Right kidney (tissue), 9 donors: ENCODE measurements at places on chromosomes 11 and 22.

- no peak for DNase-seq
Observed at GRCh38 chr11:95293116-95293515, 62.1 kb upstream of the SESN3 start.

GRCh38 chr22:28075358-28075981 is 156.4 kb upstream of the PITPNB start:
- peak; percentile 30 for DNase-seq

DNA sequence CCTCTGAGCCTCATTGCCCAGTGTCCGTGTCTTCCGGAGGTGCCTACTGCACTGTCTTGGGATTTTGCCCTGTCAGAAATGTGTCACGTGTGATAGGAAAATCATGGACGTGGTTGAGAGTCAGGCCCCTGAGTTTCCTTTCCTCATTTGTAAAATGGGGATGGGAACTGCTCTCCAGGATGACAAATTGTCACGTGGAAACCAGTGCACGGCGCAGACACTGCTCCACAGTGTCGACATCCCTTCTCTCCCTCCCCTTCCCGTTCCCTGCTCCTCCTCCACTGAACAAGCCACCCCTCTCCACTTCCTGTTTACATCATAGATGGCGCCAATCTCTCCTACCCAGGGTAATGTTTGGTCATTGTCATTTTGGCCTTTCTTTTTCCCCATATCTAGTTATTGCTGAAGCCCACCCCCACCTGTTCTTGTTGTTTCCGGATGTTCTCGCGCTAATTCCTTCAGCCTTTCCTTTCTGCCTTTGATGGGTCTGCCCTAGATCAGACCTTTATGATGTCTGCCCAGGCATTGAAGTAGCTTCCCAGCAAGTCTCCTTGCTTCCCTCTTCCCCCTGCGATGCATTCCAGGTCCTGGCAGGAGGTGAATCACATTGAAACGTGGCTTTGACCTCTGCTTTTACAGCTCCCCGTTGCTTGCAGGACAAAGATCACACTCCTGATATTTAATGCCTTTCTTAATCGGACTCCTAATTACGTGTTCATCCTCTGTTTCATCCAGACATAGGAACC is 91.8 kb downstream of the TBC1D22A start:
- DNase-seq, result no peak

GRCh38 chr22:41482319-41482935 is 13.5 kb downstream of the ACO2 start:
- DNase-seq, result no peak

DNA sequence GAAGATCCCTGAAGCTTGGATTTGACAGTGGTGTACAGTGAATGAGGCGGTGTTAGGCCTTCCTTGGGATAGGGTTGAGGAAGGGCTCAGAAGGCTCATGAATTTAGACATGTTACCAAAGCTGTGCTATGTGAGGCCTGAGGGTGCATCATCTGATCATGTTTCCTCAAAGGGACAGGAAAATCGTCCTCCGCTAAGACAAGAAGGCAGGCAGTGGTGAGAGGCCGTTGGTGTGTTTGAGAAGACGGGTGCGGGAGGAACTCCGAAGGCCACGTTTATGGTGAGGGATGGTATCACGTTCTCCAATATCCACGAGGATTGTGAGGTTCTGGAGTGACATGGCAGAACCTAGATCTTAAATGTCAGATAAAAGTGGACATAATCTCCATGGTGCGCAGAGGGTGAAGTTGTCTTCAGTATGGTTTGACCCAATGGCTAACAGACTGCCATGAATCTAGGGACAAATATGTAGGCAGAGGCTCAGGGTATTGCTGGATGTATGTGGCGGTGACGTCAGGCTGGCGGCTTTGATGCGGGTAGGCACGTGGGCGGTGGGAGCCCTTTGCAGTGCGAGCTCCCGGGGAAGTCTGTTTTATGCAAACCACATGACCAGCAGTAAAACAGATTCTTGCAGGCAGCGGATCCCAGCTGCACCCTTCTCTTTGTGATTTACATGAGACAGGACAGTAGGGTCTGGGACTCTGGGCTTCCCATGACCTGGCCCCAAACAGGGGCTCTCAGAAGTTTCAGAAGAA is 242.3 kb upstream of the B3GAT1 start:
- DNase-seq, result no peak

DNA sequence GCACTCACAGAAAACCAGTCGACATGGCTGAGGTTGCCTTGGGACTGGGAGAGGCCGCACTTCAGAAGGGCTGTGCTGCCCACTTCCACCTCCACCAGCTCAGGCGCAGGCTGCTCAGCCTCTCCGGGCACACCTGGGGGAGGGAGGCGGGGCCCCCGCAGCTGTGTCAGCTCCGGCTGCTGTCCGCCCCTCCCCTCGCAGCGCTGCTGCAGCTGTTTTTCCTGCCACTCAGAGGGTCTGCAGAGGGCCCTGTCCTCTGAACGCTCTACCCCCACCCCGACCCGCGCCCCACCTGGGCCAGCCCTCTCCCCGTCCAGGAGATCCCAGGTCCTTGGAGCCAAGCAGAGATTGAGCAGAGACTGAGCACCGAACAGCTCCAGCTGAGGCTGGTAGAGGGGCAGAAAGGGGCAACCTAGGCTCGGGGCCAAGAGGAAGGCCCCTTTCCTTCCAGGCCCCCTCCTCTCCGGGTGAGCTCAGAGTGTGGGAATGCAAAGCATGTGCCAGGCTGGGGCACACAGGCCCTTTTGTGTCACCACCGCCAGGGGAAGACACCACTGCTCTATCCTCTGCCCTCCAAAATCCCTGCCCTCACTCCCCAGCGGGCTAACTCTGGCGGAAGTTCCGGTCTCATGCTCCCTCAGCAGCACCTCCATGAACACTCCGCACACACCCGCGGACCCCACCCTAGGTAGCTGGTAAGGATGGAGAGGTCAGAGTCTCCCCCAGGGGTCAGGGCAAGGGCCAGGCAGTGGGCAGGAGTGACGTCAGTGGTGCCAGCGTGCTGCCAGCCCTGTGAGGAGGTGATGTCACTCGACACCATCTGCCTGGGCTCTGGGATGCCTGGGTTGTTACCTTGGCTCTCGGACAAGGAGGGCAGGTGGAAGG is 1.6 kb downstream of the MCAM start:
- peak; percentile 61 for DNase-seq

DNA sequence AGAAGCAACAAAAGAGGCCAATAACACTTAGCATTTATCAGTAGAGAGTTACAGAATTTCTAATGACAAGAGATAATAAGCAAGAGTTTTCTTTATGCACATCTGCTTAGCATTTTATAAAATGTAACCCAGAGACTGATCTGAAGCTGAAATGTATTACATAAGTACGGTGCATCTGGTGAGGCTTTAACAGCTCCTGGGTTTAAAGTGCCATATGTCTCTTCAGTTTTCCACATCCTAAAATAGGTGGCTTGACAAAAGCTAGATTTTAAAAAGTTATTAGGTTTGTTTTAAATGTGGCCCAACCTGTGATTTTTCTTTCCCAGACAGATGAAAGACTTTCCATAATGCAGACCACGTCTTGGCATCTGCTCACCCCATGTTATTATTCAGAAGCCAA is 620.7 kb upstream of the ARHGAP42 start:
- DNase-seq, result no peak

- DNase-seq, result no peak
Observed at GRCh38 chr22:23163665-23164064, 16.6 kb upstream of the BCR start.

DNA sequence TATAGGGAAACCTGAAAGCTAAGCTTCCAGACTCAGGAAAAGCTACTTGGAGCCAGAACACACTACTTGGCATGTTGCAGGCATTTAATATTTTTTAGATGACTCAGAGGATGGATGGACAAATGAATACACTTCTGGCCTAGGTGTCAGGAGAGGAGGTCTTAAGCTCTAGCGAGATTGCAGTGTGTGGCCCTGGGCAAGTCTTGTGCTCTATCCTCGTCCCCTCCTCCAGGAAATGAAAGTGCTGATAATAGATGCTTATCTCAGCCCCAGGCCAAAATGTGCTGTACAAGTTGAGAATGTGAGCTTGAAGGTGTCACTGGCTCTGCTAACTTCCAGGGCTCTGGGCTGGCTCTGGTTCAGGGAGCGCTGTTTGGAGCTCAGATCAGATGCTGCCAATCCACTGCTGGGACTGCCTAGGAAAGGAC is 136.3 kb downstream of the PKNOX2 start:
- DNase-seq, result no peak

- DNase-seq, result no peak
Observed at GRCh38 chr11:130645164-130645842, 196.9 kb downstream of the ADAMTS15 start.

DNA sequence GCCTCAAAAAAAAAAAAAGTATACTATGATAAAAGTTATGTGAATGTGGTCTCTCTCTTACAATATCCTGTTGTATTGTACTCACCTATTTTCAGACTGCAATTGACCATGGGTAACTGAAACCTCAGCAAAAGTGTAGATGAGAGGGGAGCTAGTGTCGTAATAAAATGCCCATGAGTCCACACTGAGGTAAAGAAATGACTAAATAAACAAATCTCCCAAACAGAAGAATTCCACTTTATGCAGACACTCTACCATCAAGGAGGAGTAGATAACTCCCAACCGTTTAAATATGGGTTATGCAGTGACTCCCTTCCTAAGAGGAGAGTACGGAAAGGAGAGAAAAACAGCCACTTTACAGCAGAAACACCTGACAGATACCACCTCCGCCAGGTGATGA is 14.6 kb downstream of the GNB1L start:
- no peak for DNase-seq

- no peak for DNase-seq
Observed at GRCh38 chr11:124886978-124887666, 10.5 kb downstream of the ROBO4 start.

DNA sequence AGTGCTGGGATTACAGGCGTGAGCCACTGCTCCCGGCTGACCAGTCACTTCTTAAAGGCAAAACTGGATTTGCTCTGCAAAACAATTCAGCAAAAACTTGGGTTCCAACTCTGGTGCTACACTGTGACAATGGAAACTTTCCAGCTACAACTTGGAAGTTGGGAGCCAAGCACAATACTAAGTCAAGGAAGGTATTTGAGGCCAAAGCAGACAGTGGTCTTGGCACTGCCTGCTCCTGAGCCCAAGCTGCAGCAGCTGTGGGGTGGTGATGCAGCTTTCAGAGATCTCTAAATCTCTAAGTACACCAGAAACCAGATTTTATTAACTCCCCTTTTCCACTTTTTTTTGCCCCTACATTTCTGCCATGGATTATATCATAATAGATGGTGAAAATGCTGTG is 17.5 kb downstream of the ADM start:
- DNase-seq, result no peak
